ENCODE measurements at places on chromosomes 1 and 21.

DNA sequence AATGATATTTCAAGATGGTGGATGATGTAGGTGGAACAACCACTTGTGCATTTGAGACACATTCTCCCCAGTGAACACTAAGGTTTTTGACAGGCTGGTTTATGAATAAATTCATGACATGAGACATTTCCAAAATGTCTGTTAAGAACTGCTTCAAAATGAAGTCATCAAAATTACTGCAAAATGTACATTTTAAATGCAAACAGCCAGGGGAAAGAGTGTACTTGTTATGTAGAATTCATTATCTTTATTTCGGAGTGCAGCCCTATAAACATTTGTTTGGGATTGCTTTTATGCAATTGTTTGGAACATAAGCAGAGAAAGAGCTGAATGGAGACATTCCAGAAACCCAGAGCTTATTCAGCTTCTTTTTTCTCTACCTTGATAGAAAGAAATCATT is 49.5 kb downstream of the DSCAM start:
- DNase-seq: no peak

DNA sequence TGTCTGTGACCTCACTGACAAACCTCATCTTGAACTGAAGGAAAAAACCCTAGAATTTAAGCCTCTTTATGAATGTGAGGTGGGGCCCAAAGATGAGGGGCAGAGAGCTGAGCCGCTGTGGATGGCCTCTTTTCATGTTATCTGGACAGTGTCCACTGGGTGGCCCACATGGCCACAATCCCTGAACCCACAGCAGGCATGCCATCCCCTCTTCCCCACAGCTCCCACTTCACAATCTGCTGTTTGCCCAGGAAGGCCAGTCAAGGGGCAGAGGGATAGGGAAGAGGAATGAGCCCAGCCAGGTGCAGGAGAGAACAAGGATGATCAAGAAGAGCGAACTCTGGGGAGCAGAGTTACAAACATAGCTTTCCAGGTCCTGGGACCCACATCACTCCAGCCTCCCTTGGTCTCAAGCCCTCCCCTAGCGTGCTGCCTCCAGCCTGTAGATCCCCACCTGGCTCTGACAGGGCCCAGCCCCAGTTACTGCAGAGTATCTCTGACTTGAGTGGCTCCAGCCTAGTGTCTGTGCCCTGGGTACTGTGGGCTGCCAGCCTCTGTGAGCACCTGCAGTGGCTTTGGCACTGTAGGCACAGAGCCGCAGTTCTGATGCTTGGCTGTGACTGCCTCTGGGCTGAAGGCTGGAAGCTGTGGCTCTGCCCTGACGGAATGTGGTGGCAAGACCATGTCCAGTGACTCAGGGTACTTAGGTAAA is 1.9 kb upstream of the SLFNL1 start:
- DNase-seq: no peak

DNA sequence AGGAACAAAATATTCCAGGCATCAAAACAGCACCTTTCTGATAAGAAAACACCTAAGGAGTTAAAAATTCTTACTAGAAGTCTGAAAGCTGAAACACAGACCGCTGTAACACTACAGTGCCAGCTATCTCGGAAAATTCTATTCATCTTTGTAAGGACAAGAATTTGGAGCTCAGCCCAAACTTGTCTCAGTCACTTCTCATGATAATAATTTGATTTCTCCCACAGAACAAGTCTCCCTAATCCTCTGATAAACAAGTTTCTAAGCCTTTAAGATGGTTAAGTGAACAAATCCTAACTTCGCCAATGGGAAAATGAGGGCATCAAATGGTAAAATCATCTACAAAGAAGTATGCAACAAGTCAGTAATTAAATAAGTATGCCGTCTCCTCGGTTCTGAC is 59.9 kb downstream of the SIPA1L2 start:
- no peak for DNase-seq

DNA sequence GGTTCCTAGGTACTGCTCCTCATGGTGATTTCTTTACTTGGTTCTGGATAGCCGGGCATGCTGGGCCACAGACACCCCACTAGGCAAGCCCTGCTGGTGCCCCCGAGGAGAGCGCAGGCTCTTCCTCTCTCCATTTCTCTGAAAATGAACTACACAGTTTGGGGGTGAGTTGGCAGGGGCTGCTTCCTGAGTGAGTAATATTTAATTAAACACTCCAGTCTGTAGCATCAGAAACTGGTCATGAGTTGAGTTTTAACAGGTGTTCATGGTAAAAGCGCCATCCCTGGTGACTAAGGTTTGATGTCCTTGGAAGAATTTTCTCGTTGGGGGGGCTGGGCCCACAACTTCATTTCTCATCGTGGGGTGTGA is 1.7 kb downstream of the SPSB1 start:
- no peak for DNase-seq

- no peak for DNase-seq
Measured at GRCh38 chr1:61181067-61182038, 99.0 kb downstream of the NFIA start.

DNA sequence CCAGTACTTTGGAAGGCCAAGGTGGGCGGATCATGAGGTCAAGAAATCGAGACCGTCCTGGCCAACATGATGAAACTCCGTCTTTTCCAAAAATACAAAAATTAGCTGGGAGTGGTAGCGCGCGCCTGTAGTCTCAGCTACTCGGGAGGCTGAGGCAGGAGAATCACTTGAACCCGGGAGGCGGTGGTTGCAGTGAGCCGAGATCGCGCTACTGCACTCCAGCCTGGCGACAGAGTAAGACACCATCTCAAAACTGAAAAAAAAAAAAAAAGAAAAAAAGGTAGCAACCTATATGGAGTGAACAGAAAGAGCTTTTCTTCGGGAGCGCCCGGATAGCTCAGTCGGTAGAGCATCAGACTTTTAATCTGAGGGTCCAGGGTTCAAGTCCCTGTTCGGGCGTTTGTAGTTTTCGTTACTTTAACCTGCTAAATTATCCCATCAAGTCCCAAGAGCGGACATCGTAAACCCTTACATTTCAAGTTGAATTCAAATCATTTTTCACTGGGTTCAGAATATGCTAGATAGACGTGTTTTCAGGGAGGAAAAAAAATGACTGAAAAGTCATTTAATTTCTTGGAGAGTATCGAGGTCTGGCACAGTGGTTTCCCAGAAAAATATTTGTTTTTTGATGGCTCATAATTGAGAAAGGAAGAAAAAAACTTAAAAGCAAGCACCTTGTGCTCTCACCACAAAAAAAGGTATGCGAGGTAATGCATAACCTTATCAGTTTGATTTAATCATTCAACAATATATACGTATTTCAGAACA is 9.8 kb upstream of the MDM4 start:
- DNase-seq: peak; percentile 79

DNA sequence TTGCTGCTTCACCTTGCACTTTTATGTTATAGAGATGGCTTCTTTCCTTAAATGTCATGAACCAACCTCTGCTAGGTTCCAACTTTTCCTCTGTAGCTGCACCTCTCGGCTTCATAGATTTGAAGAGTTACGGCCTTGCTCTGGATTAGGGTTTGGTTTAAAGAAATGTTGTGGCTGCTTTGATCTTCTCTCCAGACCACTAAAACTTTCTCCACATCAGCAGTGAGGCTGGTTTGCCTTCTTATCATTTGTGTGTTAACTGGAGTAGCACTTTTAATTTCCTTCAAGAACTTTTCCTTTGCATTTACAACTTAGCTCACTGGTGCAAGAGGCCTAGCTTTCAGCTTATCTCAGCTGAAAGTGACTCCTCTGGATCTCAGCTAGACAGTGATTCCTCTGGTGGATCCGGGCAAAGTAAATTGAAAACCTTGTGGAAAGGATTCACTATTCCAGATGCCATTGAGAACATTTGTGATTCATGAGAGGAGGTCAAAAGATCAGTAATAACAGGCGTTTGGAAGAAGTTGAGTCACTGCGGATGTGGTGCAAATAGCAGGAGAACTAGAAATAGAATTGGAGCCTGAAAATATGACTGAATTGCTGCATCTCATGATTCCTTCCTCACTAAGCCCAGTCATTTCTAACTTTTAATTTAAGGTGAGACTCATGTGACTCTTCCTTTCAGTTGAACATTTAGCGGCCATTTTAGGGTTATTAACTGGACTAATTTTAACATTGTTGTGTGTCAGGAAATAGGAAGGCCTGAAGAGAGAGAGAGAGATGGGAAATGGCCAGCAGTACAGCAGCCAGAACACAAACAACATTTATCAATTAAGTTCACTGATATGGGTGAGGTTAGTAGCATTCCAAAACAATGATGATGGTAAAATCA is 16.2 kb upstream of the RGS1 start:
- no peak for DNase-seq

DNA sequence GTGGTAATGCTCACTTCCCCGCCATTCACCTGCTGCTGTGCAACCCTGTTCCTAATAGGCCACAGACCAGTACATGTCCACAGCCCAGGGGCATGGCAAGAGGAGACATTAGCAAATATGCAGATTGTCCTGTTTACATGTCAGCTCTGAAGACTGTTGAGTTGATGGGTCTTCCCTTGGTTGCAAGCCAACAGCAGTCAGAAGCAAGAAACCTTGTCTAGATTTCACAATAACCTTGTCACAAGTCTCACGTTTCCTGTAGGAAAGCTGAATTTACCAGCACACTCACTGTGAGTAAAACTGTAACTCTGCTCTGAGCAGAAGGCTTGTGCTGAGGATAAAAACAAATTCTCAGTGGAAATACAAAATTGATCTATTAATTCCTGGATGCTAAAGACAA is 195.1 kb downstream of the HLX start:
- no peak for DNase-seq

GRCh38 chr1:224698015-224698451 is 81.9 kb downstream of the CNIH3 start:
- no peak for DNase-seq

DNA sequence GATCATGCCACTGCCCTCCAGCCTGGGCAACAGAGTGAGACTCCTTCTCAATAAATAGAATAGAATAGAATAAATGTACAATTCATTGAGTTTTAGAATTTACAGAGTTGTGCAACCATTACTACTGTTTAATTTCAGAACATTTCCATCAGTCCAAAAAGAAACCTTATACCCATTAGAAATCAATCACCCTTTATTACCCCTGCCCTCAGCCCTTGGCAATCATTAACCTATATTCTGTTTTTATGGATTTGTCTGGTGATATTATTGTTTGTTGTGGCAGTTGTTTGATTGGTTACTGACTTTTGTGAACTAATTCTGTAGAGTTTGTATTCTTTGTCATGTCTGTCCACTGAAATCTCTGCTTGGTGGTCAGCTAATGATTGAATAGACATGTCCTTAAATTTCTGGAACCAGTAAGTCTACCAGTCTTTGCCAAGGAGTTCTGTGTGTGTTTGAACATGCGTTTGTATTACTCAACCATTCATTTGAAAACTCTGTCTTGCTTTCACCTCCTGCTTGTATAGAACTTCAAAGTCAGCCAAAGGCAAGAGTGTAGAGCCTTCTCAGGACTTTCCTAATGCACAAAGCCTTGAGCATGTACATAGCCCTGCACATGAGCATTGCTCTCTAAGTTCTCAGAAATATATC is 208.8 kb downstream of the GPR52 start:
- no peak for DNase-seq

GRCh38 chr1:70887936-70888335 is 159.7 kb downstream of the PTGER3 start:
- DNase-seq: no peak

DNA sequence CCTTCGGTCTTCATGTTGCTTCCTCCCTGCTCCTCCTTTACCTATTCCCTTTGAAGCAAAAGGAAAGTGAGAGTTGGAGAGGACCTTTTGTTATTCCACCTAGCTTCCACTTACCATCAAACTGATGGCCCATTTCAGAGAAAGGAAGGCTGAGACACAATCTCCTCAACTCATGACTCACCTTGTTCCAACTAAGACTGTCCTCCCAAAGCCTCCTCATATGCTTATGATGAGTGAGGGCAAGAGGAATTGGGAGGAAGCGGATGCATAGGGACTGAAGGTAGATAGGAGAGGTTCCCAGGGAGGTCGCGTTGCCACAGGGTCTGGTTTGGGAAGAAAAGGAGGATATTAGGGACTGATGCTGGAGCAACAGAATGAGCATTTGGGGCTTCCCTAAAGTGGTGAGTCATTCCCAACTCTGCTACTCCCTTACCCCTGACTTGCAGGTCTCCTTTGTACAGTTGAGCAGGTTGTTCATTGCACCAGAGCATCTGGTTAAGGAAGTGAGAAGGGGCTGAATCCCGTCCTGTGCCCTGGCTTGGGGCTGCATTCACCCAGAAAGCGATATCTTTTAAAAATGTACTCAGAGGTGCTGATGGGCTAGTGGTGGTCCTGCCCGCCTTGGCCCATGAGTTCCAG is 35.0 kb downstream of the LGR6 start:
- DNase-seq: no peak

- DNase-seq: no peak
Measured at GRCh38 chr1:238408737-238409136, 518.0 kb upstream of the ZP4 start.

- DNase-seq: no peak
Measured at GRCh38 chr1:154954541-154954940, 1.4 kb downstream of the PBXIP1 start.

DNA sequence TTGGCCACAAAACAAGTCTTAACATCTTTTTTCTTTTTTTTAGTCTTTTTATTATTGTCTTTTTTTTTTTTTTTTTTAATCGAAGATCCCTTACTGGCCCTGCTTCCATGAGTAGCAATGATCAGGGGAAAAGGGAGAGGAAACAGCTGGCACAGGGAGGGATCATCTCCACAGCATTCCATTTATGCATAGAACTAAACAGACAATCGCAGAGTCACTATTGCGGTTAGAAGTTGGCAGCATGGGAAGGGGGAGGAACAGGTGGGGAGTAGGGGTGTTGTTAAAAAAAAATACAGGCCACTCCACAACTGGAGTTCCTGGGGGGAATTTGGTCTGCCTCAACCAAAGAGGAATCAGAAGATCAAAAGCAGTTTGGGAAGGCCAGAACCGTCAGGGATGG is 55.4 kb downstream of the C1orf185 start:
- no peak for DNase-seq

GRCh38 chr1:205496661-205497060 is 7.8 kb upstream of the CDK18 start:
- DNase-seq: no peak

- DNase-seq: no peak
Measured at GRCh38 chr1:248906753-248907661, 972 bp downstream of the PGBD2 start.

GRCh38 chr1:74637296-74637695 is 36.3 kb downstream of the ERICH3 start:
- DNase-seq: no peak

- DNase-seq: peak; percentile 65
Measured at GRCh38 chr1:231040019-231040799, at the start of gene FAM89A. FAM89A (minus strand) TSS chr1:231040254; CDS start chr1:231040211, 43 bp downstream.

- DNase-seq: no peak
Measured at GRCh38 chr1:33698361-33699035, 165.4 kb upstream of the HMGB4 start.

DNA sequence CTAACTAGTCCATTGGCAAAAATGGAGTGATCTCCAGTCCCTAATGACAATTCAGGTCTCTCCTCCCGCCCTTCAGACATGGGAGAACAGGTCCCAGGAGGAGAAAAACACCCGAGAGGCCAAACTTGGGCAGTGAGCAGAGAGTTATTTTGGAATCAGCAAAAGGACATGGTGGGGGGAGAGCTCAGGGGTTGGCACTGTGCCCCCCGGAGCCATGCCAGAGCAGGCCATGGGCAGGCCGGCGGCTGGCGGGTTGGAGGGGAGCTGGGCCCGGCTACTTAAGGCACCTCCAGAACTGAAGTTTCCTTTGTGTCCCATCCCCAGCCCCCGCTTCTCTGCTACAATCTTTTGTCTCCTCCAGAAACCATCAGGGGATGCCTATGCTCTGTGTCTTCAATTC is 7.1 kb downstream of the LGR6 start:
- DNase-seq: no peak

GRCh38 chr1:119988306-119989062 is 81.0 kb downstream of the NOTCH2 start:
- DNase-seq: no peak

GRCh38 chr1:200890818-200891773 is 3.6 kb upstream of the INAVA start:
- no peak for DNase-seq

Measured in CD4-positive, alpha-beta T cell treated with Interferon alpha-2 for 1 hour (primary cell).